ENCODE measurements at places on chromosomes 4 and X.

DNA sequence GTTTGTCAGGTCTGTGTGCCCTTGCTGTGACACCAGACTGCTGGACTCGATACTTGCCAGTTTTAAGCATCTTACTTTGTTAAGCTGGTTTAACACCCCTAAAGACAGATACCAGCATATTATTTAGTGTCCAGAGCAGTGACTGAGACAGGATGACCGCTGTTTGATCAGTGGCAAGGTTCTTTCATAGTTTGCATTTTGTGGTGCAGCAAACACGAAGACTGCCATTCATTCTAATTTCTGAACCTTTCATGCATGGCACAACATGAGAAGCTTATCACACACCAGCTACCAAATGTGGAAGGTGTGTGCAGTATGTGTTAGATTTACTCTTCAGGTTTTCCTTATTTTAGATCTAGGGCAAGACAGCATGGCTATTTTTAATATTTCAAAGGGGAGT is 28.2 kb downstream of the JADE1 start:
- no peak for DNase-seq

GRCh38 chrX:108001218-108001814 is 19.1 kb upstream of the TEX13B start:
- DNase-seq = no peak

DNA sequence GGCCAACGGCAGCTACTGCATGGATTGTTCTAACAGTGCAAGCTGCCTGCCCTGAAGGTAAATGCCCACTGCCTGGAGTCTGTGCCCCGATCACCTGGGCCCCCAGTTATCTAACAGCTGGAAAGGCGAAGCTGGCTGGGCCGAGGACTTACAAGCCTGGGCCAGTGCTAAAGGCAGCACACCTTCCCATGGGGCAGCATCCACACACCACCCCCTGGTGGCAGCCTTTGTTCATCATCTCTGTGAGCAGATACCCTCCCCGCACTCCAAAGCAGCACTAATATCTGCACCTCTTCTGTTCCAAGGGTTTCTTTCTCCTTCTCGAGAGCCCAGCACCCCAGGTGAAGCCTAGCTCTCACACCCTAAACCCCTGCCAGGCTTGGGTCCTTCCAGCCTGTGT is 7.6 kb downstream of the SLC2A9 start:
- DNase-seq = no peak

DNA sequence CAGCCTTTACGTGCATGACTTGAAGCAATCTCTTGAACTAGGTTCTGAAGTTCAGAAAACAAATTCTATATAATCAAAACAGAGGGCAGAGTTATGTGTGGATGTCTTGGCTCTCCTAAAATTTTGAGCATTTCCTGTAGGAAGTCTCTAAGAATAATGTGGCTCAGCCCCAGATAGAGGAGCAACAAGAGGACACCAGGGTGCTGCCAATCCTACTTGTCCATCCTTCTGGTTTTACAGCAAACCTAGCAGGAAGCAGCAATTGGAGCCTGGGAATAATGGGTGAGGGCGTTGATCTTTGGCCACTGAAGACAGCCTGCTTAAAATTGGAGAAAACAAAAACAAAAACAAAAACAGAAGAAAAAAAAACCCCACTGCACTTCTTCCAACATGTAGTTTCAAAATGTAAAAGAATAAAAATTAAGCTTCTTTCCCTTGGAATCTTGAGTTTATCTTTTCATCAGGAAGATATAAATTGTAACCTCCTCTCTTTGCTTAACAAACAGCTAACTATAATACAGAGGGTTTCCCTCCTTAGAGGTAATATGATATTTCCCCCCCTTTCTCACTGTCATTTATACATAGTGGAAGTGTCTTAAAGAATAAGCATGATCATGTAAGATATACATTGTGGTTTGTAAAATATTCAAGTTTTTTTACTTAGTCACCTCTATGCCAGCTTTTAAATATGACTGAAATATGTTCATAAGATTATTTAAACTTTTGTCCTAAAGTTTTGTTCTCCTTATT is 130.6 kb downstream of the FBXO8 start:
- no peak for DNase-seq

- no peak for DNase-seq
Measured at GRCh38 chr4:139202991-139203390, 26.0 kb upstream of the ELF2 start.

- DNase-seq = no peak
Measured at GRCh38 chr4:86919561-86920223, 15.1 kb upstream of the AFF1 start.

All from stimulated activated CD8-positive, alpha-beta memory T cell treated with anti-CD3 and anti-CD28 coated beads, Interleukin-7, amount 100 ng/mL, for 1 hour (primary cell).